Caki2 (cell line): ENCODE measurements at places on chromosomes 12 and 14.

GRCh38 chr14:63773504-63773903, 45.6 kb upstream of the SGPP1 start:
- no peak for DNase-seq

- no peak for DNase-seq
These were observed 111.4 kb upstream of the SFSWAP start for GRCh38 chr12:131599190-131600159.

DNA sequence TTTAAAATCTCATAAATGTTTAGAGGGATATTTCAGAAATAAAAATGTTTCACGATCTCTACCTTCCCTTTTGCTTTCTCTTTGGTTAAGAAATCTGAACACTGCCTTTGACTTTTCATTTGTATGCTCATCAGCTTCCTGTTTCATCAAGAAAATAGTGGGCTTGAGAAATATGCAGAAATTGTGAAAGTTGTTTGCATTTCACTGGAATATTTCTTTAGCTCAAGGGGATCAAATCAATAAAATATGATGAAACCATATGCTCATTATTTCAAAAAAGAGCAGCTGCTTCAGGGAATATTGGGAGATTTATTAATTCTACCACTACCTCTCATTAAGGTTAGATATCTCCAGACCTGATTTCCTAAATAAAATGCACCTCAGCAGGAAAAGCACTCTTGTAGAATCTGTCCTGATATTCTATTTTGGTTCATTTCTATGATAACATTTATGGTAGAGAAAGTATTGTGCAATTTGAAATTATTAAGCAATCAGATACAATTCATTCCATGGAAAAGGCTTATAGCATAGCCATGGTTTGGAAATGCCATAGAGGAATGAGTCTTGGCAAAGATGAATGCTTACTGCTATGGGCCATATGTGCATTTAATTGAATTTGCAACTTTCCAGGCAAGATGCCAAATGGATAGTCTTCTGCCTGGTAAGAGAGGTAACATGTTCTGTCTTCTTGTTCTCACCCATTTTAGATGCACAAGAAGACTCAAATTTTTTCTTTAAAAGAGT, 212.6 kb upstream of the SLC16A7 start:
- DNase-seq, result no peak

DNA sequence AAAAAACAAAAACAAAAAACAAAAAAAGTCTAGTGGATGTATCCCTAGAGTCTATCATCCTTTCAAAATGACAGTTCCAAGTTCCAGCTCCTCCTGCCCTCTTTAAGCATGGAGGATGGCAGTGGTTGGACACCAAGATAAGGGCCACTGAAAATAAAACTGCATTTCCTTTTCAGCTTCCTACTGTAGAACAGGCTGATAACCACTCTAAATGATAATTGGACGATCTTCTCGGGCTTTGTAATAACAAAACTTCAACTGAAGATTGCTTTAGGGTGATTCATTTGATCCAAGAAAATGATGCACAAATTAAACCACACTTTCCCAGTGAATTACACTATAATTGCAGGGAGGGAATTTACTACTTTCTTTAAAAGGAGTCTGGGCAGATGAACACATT, 42.2 kb upstream of the CRACR2A start:
- DNase-seq, result no peak

DNA sequence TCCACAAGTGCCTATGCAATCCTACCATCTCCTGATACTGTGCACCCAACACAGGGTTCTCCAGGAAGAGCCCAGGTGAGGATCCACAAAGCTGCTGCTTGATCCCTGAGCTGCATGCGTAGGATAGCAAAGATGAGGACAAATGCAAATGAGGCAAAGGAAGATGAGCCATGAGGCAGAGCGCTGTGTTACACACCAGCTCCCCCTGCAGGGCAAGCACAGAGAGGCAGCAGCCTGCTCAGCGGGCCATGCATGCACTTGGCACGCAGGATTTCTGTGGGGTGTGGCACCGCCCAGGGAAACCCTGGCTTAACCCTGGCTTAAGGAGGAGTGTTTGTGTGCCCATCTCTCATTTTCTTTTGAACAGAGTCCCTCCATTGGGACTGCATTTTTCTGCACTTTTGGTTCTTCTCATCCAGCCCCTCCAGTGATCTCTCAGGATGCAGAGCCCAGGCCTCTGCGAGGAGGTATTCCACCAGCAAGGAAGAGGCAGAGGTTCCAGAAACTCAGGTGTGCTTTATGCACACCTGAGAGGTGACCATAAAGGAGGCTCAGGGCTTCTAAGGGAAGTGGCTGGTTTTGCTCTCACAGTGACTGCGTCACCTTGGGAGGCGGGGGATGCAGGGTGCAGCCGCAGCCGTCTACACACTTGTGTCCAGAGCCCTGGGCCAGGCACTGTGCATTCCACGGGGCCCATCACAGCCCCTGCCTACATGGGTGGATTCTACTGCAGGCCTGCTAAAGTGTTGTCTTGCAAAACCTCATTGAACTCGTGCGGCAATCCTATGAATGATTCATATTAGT, 973.3 kb upstream of the TMEM132C start:
- DNase-seq, result peak; percentile 64

- DNase-seq, result no peak
These were observed 135.8 kb upstream of the AEBP2 start for GRCh38 chr12:19303496-19303895.

- no peak for DNase-seq
These were observed 343.2 kb downstream of the ZFP36L1 start for GRCh38 chr14:68449561-68450181.

DNA sequence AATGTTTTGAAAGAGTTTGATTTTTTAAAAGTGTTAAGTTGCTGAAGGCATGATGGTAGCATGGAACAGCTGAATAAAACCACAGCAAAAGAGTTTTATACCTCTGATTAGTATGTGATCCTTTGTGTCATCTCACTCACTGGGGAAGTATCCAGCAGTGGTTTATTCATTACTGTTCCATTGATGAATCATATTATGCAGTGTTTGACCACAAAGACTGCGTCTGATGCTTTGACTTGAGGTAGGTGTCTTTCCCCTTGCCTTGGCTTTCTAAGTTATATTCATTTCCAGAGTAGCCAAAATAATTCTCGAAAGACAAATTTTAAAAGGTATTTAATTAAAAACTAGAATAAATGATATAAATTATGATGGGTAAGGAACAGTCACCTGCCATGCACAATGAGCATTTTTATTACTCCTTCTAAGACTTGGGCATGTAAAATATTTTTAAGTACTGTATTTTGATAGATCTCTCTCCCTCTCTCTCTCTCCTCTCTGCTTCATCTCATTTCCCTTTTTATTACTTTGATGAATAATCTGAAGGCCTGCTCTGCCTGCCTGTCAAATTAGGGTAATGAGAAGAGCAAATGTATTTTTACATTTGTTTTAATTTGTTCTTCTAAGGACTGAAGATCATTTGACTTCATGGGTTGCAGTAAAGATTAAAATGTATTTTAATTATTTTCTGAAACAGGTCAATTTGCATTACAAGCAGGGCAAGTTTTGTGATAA, 164.9 kb downstream of the NAV3 start:
- DNase-seq, result peak; percentile 59

DNA sequence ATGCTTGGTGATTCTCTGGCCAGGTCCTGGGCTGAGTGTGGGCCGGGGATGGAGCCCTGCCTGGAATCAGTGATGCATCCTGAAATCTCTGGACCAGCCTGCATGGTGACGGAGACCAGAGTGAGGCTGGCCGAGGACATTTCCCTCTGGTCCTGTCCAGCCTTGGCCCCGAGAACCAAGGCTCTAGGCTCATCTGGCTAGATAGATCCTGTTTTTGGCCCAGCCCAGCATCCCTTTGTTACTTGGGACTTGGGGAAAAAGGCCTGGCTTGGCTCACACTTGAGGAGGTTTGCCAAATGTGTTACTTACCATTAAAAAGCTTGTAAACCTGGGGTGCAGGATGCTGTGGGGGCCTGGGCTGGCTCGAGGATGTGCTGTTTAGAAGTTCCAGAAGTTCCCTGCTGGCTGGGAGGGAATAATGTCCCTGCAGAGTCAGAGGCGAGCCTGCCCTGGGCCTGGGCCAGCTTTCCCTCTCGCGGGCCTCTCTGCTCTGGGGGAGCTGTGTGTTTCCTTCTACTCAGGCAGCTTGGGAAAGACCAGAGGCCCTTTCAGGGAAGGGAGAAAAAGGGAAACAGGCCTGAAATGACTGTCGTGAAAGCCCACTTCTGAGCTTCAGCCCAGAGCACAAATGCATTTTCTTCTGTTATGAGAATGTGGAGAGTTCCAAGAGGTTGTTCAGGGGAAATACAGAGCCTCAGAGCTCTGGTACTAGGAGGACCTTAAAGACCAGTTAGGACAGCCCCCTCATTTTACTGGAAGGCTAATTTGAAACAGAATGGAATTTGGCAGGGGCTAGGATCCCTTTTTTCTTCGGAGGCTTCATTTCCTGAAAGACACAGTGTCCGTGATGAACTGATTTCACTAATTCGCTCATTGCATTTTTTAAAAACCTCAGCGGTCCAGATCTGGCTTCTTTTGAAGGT, 47.2 kb upstream of the CTDSP2 start:
- DNase-seq, result no peak

DNA sequence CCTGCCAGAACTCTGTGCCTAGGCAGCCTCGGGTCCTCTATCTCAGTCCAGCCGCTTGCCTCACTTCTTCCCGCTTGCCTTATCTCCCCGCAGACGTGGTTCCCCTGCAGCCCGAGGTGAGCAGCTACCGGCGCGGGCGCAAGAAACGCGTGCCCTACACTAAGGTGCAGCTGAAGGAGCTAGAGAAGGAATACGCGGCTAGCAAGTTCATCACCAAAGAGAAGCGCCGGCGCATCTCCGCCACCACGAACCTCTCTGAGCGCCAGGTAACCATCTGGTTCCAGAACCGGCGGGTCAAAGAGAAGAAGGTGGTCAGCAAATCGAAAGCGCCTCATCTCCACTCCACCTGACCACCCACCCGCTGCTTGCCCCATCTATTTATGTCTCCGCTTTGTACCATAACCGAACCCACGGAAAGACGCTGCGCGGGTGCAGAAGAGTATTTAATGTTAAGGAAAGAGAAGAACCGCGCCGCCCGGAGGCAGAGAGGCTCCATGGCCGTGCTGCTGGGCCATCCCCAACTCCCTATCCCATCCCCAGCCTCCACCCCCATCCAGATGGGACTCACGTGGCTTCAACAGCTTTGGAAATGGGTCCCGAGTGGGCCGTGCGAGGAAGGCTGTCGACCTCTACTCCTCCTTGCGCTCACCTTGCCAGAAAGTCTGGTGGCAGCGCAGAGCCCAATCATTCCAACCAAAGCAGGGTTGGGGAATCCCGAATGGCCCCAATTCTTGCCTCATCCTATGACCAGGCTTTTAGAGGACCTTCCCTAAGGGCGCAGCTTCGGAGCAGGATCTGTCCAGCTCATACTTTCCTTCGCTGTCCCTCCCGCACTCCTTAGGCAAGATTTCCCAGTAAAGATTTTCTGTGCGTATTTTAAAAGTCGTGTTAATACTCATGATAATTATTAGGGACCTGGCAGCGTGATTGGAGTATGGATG, 6.5 kb downstream of the HOXC13 start:
- no peak for DNase-seq

DNA sequence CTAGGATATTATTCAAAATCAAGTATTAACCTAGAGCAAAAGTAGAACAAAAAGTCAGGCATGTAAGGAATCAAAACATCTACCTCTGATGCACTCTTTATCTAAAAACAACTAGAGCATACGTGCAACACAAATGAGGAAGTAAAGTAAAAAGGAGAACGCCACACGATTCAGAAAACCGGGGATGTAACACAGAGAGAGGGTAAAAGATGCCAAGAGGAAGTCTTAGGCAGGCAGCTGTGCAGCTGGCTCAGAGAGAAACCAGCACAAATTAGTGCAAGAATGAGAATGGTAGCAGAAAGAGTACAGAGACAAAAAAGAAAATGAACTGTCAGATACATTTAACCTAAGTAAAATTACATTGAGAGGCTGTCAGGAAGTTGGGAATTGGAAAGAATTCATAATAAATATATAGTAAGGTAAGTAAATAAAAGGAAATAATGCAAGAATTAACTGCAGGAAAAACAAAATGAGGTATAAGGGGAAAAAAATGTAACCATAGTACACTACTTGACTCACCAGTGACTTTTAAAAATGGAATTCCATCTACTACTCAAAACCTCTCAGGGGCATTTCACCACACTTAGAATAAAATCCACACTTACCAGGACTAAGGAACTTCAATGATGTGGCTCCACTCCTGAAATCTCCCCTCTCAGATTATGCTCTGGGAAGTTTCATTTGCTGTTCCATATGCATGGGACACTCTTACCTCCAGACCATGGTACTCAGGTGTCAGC, 17.1 kb downstream of the BCAT1 start:
- no peak for DNase-seq

- DNase-seq, result no peak
These were observed 2.8 kb downstream of the TSHR start for GRCh38 chr14:80958226-80958625.

DNA sequence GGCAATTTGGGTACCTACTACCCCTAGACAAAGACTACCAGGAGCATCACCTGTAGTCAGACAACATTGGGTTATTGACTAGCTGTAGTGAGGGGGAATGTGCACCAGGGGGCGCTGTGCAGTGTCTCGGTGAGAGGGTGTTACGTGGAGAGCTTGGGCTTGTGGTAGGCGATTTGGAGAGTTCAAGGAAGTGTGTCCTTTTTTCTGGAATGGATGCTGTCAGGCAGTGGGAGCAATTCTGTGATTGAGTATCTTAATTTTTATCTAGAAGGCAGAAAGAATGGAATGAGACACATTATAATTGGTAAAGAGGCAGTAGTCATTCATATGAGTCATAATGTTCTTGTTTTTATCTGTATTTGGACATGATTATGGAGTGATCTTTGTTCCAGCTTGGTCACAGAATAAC, 187.7 kb downstream of the GALC start:
- peak; percentile 42 for DNase-seq

DNA sequence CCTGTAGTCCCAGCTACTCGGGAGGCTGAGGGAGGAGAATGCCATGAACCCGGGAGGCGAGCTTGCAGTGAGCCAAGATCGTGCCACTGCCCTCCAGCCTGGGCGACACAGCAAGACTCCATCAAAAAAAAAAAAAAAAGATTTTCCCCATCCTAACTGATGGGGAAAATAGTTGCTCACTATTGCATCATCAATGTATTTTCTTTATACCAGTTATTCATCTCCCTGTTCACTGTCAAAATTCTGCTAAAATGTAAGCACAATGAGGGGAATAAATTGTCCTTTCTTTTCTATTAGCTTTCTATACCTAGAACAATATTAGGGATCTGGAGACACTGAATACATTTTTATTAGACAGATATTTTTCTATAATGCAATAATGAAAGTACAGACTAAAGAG, 561.3 kb downstream of the CCER1 start:
- no peak for DNase-seq

- DNase-seq, result no peak
These were observed 4.9 kb upstream of the AJUBA start for GRCh38 chr14:22987291-22987690.

DNA sequence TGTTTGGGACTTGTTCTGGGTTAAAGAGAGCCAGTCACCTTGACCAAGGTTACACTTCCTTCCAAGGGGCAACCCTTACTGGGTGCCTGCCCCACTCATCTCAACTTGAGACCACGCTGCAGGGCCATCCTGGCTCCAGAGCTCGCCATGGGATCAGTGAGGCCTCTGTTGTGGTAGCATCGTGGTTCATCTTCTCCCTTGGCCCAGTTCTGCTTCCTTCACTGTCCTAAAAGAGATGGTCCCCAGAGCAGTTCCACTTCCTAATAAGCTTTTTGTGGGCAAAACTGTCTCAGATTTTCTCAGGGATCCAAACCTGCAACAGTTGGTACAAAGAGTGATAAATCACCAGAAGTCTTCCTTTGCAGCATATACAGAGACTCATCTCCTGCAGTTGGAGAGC, 165.9 kb upstream of the TMEM260 start:
- no peak for DNase-seq
